ENCODE measurements at places on chromosomes 5 and 9.

DNA sequence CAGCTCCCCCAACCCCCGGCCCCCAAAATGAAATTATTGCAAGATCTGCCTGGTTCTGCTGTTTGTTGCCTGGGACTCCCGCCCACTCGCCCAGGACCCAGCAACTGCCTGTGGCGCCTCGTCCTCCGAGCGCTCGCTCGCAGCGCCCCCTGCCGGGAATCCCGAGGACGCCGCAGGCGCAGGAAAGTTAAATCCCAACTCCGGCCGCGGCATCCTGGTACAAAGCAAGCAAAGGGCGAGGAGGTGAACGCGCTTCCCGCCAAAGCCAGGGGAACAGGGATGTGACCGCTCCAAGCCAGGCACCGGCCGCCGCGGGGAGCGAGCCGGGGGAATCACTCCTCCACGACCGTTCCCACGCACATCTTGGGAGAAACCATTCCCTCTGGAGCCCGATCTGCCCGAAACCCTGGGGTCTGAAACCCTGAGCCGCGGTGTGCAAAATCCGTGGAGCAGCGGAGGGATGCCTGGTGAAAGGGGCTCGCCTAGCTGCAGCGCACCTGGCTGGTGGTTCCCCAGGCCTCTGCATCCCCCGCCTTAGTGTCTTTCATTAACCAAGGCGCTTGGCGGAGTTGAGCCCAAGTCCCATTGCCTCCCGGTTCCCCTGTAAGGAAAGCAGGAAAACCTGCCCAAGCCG is 1.3 kb downstream of the SEMA5A start:
- peak; percentile 77 for DNase-seq

DNA sequence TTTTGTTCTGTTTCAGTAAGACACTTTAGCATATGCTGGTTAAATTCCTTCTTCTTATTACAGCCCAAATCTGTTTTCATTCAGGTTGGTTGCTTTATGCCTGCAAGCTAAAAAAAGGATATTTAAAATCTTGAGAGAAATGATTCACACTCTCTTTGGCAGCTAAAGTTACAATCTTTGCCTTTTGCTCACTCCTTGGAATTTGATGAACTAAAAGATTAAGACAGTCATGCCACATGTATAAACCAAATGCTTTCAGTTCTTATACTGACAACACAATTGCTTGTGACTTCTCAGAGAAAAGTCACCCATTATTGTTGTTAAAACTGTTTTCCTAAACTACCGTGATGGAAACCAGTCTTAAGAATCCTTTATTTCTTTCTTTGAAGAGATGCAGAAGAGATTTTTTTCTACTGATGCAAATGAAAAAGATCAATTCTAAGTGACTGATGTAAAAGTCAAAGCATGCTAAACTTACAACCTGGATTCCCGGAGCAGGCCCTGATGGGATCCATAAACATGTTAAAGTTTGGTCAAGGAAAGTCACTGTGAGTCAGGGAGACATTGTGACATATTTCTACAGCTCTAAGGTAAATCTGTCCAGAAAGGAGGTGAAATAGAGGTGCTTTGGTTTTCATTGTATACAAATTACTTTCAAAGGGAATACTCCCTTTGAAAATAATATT is 144.2 kb upstream of the CDH10 start:
- DNase-seq = no peak

DNA sequence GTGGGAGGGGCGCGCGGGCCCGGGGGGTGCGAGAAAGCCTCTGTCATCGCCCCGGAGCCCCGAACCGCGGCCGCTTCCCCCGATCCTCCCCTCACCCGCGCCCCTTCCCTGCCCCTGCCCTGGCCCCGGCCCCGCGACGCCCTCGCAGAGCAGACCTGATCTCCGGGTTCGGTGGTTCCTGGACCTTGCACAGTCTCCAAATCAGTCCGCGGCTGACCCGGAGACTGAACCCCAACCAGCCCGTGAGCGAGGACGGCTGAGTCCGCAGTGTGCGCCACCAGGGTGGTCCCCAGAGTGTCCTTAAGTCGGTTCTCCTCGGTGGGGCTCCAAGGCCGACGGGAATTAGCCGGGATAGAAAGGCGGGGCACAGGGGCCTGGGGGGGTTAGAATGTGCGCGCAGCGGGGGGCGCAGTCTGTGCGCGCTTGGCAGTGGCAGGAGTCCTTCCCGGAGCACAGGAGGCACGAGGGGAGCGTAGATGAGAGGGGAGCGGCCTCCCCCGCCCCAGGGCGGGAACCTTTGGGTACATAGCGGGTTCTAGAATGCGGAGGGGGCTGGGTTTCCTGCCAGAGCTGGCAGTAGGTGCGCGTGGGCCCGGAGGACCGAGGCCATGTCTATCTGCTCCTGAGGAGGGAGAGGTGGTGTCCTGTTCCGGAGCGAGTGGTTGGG is 779 bp downstream of the PKN3 start:
- peak; percentile 51 for DNase-seq

DNA sequence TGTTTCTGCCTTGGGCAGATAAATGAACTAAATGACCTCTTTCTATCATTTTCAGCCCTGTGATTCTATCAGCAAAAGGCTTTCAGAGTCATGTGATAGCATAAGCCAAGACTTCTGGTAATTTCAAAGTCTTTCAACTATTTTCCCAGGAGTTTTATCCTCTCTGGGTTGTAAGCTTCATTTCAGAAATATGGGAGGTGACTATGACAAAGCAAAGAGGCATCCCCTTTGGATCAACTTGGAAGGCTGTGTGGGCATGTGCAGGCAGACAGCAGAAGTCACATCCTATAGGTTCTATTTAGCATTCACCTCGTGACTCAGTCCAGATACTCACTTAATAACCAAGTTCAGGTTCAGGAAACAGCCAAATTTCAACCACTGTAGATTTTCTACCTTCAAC is 149.0 kb upstream of the FST start:
- no peak for DNase-seq

DNA sequence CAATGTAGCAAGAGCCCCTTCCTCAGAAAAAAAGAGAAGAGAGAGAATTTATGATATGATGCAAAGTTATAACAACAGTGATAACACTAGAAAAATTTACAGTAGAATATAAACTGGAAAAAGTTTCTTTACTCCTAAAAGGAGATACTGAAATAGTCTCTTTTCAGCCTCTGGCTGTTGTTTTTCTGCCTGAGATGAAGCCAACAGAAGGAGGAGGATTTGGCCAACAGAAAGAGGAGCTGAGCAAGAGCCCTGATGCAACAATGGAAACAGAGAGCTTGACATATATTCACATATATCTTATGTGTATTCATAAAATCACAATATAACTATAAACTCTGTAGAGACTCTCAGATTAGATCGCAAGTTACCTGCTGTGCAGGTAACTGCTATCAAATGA is 109.1 kb downstream of the INIP start:
- no peak for DNase-seq
